Stomach (tissue), 19 donors: ENCODE measurements at places on chromosomes 13 and 19. TPM values are rescaled to one million over a fixed set of nuclear protein-coding genes. Genes with fewer than 3 reads are reported as not detected.

ZNF610 gene
- total RNA-seq, result 2.2 TPM

DNA sequence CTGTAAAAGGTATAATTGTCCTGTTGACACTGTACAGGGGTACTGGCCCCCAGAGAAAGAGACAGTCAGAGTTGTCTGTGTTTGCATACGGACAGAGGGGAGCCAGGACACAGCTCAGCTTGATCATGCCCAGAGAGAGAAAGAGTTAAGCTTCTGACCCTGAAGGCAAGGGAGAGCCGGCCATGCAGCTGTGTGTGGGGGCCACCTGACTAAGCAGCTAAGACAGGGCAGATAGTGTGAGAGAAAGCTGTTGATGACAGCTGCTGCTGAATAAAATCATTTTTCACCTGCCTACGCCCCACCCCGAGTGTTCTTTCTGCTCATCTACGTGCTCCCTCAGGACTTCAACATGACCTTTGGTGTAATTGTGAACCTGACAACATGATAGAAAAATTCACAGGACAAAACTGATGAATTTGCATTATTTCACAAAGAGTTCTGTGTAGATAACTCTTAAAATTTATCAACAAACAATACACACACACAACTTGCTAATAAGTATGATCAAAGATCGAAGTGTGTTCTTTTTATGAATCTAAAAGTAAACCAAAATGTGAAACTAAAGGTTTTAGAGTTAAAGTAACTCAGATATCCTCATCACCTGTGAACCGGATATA is 1294.3 kb upstream of the ATXN8OS start:
- DNase-seq, result peak; percentile 5

DNA sequence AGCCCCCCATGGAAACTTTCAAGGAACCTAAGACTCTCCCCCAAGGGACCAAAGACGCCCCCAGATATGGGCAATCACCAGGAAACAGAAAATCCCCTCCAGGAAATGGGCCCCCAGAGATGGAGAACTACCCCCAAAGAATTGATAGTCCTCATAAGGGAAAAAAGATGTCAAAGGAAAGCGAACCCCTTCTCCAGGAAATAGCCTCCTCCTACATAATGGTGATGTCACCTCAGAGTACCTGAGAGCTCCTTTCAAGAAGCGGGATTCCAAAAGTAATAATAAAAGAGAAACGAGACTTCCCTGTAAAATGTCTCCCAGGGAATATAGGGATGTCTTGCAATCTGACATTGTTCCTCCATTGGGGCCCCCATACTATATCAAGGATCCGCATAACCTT is 1.1 kb downstream of the CDKN2D start:
- no peak for DNase-seq

GRCh38 chr13:88752041-88752440 is 1080.9 kb downstream of the SLITRK5 start:
- peak; percentile 8 for DNase-seq

DNA sequence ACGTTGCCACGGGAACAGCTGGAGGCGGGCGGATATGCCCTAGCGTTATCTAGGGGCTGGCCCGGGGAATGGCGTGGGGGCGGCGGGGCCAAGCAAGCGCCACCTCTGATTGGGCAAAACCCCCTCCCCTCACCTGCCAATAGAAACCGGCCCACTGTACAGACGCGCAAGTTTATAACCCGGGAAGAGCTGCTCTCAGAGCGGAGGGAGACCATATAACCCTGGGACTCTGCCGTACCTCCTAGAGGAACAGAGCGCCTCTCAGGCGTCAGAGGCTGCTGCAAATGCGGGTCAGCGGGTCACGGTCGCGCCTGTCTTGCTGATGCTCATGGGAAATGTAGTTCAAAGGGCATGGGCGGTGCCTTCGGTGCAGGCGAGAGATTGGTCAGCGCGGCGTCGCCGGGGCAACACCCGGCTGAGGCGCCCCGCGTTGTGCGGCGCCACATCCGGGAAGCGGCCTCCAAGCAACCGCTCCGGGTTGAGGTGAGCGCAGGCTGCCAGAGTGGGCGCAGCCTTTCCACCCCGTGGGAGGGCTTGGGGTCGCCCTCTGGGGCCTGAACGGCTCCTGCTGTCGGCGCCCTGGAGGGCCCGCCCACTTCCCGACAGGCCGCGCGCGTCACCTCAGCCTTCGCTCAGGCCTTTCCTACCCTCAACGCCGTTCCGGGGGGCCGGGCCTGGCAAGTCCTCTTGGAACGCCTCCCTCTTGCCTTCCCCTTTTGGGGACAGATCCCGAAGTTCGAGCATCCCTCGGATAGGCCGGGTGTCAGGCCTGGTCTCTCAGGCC is at the start of gene ZNF446:
Gene ZNF446, plus strand, starts transcription at position 639 of the 784 bp plus-strand sequence. CDS start 867 bp downstream, outside the sequence.
- DNase-seq, result peak; percentile 99

- DNase-seq, result no peak
Measured at GRCh38 chr19:32779082-32779481, 59.5 kb downstream of the TDRD12 start.

GRCh38 chr13:45231305-45231704 is 30.5 kb upstream of the KCTD4 start:
- DNase-seq, result no peak

- DNase-seq, result no peak
Measured at GRCh38 chr13:73337532-73337931, 278.7 kb downstream of the KLF5 start.

CEACAM7 gene
- total RNA-seq, result not detected

TBXA2R gene
- not detected for total RNA-seq

GRCh38 chr13:66780814-66781213 is 449.3 kb downstream of the PCDH9 start:
- no peak for DNase-seq

- DNase-seq, result no peak
Measured at GRCh38 chr13:19759669-19760068, 23.1 kb downstream of the PSPC1 start.

GRCh38 chr19:4851551-4852290 is 15.7 kb downstream of the PLIN3 start:
- DNase-seq, result peak; percentile 72

RABAC1 gene
- total RNA-seq, result 137 TPM

GRCh38 chr19:39077323-39077722 is 6.8 kb upstream of the ACP7 start:
- no peak for DNase-seq

- DNase-seq, result no peak
Measured at GRCh38 chr19:35058370-35058769, 16.8 kb downstream of the HPN start.

GRCh38 chr13:37046062-37046461 is 13.4 kb downstream of the SUPT20H start:
- DNase-seq, result no peak

- no peak for DNase-seq
Measured at GRCh38 chr13:98476106-98476505, 100.8 kb downstream of the STK24 start.

EID2B gene
- 5.7 TPM for total RNA-seq

ATP8A2 gene
- 1.6 TPM for total RNA-seq

DNA sequence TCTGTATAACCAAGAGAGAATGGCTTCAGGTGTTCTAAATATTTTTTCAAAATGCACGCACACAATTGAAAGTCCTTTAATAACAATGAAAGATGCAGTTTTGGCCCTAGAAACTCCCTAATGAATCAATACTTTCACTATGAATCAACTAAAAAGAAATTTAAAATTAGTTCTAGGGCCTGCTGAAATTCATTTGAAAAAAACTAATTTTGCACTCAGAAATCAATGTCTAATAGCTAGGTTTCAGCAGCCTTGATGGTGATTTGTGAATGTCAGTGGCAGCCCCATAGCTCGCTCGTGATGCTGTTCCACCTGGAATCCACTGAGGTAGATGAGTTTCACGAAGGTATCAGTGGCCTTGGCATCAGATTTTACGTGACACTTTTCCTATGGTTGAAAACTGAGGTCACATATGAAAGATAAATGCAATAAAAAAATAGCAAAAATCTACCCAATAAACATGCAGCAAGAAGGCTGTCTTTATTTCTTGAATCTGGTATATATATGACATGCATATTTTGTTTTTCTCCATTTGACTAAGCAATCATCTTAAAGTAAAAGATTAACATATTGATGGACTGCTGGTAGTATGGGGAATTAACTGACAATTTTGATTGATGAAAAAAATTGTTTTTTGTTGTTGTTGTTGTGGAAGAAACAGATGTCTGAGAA is 141.0 kb downstream of the AKAP11 start:
- no peak for DNase-seq

GRCh38 chr13:74301258-74301935 is 167.2 kb upstream of the KLF12 start:
- peak; percentile 52 for DNase-seq

DNA sequence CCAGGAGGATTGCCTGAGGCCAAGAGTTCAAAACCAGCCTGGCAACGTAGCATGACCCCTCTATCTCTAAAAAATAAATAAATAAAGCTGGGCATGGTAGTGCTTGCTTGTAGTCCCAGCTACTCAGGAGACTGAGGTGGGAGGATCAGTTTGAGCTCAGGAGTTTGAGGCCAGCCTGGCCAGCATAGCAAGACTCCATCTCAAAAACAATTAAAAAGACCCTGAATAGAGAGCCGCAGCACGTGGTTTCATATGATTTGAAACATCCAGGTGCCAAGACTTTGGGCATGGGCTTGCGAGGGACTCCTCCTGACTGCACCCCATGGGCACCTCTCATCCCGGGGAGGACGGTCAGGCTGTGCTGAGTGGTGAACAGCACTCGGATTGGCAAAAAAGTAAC is 63.9 kb downstream of the ZIC5 start:
- DNase-seq, result no peak

CNFN gene
- total RNA-seq, result not detected

RAX2 gene
- total RNA-seq, result not detected

DNA sequence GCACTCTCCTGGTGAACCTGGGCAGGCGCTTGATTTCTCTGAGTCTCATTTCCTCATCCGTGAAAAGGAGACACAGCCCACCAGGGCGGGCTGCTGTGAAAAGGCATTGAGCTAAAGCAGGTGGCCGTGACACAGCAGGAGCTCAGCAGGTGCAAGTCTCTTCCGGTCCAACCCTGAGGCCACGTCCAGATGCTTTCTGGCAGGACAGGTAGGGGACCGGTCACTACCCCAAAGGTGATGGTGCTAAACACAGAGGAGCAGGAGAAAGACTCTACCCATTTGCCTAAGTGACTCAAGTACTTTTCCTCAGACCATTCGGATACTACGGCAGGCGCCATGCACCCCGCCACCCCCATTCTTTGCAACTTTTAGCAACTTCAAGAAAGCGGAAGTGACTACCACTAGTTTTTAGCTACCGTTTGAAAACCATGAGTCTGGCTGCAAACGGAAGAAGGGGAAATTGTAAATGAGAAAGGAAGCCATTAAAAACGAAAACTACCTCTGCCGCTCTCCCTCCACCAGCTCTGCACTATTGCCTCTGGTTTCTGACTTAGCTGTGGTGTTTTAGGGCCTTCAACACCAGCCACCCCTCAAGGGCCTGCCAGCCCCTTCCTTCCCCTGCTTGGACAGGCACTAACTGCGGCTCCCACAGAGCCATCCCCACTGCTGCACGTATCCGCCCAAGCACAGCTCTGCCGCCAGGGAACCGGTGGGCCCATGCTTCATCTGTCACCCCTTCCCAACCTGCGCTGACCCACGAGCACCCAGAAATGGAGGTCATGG is 4.8 kb downstream of the PPP6R1 start:
- DNase-seq, result peak; percentile 60

RDH8 gene
- not detected for total RNA-seq
